ENCODE measurements at places on chromosomes 4 and X.

- no peak for DNase-seq
These were observed 31.3 kb downstream of the SUPT20HL2 start for GRCh38 chrX:24282381-24283126.

- no peak for DNase-seq
These were observed 12.9 kb downstream of the DCK start for GRCh38 chr4:71006203-71006907.

- no peak for DNase-seq
These were observed at the start of gene BTC for GRCh38 chr4:74794382-74795010. Gene BTC, minus strand, starts transcription at chr4:74794523. Its CDS starts 198 bp downstream, at chr4:74794325.

DNA sequence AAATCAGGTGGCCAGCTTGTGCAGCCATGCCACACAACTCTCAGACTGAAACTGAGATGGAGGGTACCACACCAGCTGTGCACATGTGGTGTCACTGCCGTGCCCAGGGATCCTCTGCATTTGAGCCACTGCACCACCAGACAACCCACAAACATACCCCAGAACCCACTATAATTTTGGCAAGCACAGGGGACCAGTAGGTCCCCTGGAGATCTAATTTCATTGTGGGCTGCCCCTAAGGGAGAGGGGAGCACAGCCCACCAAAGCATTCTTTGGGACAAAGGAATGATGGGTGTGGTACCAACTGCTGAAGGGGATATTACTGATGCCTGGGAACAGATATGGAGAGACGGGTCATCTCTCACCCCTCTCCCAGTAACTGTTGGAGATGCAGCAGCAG, 140.9 kb downstream of the EFHC2 start:
- no peak for DNase-seq

DNA sequence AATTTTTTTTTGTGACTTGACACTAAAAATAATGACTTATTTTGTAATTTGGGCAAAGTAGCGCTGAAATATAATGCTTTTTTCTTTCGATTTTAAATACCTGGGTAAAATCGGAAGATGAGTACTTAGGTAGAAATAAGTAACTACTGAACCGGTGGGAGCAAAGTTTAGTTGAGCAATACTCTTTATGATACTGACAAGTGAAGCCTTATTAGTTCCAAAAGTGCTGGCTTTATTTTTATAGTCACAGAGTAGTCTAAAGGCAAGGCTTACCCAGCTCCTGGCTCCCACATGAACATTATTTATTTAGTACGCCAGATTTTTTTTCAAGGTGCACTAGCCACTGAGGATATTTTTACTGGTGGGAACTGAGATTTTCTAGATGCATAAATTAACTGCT, 14.4 kb upstream of the TRPC5OS start:
- DNase-seq: no peak

Data from stimulated activated naive CD4-positive, alpha-beta T cell (primary cell).